ENCODE measurements at places on chromosomes 12 and 14. TPM values are rescaled to one million over a fixed set of nuclear protein-coding genes. Genes with fewer than 3 reads are reported as not detected.

Gene AKAP5
- 0.17 TPM for total RNA-seq

Gene CCNK
- 11.3 TPM for total RNA-seq

Gene KRT71
- not detected for total RNA-seq

Gene BDKRB2
- total RNA-seq = 9.5 TPM

Gene RTL1
- total RNA-seq = not detected

Gene UNC79
- not detected for total RNA-seq

Gene STAC3
- total RNA-seq = 0.50 TPM

Data from bronchus fibroblast of lung (primary cell).